ENCODE measurements at places on chromosomes 13 and 19. TPM values are rescaled to one million over a fixed set of nuclear protein-coding genes. Genes with fewer than 3 reads are reported as not detected.
A peak's percentile ranks its signal among the peaks of the same experiment; 100 is the strongest.

- no peaks in the 10 kb centered on the region for H3K36me3 ChIP-seq
- no peak overlapping the region for H3K27ac ChIP-seq
- no peak overlapping the region for H3K4me3 ChIP-seq
- DNase-seq: no peak
- no peaks in the 10 kb centered on the region for H3K27me3 ChIP-seq
These were observed 1379.9 kb downstream of the UQCRFS1 start for GRCh38 chr19:27833031-27833430.

DNA sequence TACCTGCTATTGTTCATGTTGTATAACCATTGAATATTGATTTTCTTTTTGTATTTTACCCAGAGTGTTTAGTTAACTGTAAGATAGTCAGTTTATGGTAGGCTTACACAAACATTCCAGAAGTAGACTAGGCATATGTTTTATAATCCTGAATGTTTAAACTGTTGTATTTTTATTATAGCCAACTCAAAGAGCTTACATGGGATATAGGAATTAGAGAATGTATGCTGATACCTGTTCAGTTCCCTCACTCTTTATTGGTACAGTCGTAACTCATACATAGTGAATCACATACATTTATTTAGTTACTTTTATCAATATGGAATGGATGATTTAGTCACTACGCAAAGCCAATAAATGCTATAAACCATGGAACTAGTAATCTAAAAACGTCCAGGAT lies 657.9 kb downstream of the SLITRK5 start:
- no peaks in the 10 kb centered on the region for H3K36me3 ChIP-seq
- no peaks in the 10 kb centered on the region for H3K27me3 ChIP-seq
- H3K4me1 ChIP-seq: no peaks in the 10 kb centered on the region
- DNase-seq: no peak

The ZNF570 gene
- 6.7 TPM for total RNA-seq

GRCh38 chr19:48274938-48275337 lies 5.1 kb downstream of the ZNF114 start:
- no peaks in the 10 kb centered on the region for H3K36me3 ChIP-seq
- DNase-seq: no peak
- peaks cover 10% of the 10 kb centered on the region for H3K4me1 ChIP-seq
- no peak overlapping the region for H3K27ac ChIP-seq
- no peaks in the 10 kb centered on the region for H3K27me3 ChIP-seq

DNA sequence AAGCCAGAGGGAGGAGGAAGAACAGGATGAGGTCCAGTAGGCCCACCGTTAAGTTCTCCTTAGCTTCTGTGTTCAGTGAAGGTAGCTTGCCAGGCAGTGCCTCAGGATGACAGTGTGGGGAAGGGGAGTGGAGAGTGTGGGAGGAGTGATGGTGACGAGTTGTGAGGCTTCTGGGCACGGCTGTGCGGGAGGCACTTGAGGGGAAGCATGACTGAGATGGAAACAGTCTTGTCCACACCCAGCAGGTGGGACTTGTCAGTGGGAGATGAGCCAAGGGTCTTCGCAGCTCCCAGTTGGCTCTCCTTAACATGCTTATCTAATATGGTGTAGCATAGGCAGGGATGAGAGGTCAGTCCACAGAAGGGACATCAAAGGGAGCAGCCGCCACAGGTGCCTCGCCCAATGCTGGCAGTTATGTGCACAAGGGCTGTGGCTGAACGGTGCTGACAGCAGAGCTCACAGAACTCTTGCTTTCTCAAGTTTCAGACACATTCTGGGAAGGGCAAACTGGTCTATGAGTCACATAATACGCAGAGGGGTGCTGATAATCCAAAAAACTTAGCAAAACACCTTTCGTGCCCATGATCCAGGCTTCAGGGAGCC lies 47.5 kb downstream of the OXGR1 start:
- no peaks in the 10 kb centered on the region for H3K27me3 ChIP-seq
- no peak overlapping the region for H3K27ac ChIP-seq
- H3K4me1 ChIP-seq: no peaks in the 10 kb centered on the region
- no peaks in the 10 kb centered on the region for H3K36me3 ChIP-seq
- peak; percentile 57 for DNase-seq

DNA sequence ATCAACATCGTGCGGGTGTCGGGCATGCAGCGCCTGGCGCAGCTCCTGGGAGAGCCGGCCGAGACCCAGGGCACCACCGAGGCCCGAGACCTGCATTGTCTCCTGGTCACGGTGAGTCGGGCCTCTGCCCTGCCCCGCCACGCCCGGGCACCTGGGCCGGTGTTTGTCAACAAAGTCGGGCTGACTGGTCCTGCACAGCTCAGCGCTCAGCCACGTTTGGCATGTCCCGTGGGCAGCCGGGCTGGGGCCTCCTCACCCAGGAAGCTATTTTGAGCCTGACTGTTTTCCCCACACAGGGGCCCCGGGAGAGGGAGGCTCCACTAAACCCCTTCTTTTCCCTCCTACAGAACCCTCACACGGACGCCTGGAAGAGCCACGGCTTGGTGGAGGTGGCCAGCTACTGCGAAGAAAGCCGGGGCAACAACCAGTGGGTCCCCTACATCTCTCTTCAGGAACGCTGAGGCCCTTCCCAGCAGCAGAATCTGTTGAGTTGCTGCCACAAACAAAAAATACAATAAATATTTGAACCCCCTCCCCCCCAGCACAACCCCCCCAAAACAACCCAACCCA lies 1.3 kb downstream of the GADD45B start:
- H3K27me3 ChIP-seq: no peaks in the 10 kb centered on the region
- H3K36me3 ChIP-seq: peaks cover 15% of the 10 kb centered on the region
- H3K4me3 ChIP-seq: peak overlapping the region; percentile 97

- no peaks in the 10 kb centered on the region for H3K4me1 ChIP-seq
- H3K27ac ChIP-seq: no peak overlapping the region
- no peaks in the 10 kb centered on the region for H3K36me3 ChIP-seq
- no peak for DNase-seq
- H3K27me3 ChIP-seq: no peaks in the 10 kb centered on the region
These were observed 2818.6 kb upstream of the PCDH20 start for GRCh38 chr13:64234255-64234654.

- no peak for DNase-seq
- no peaks in the 10 kb centered on the region for H3K4me1 ChIP-seq
- H3K4me3 ChIP-seq: no peak overlapping the region
These were observed 243.5 kb downstream of the ITGBL1 start for GRCh38 chr13:101695870-101696516.
